ENCODE measurements at places on chromosomes 1 and 21.

- peak; percentile 33 for DNase-seq
These were observed 104.8 kb downstream of the SLC45A1 start for GRCh38 chr1:8422510-8423268.

- no peak for DNase-seq
These were observed 574.7 kb upstream of the ZP4 start for GRCh38 chr1:238465449-238465848.

- no peak for DNase-seq
These were observed 735 bp upstream of the BRINP3 start for GRCh38 chr1:190478149-190479049.

- no peak for DNase-seq
These were observed 8.0 kb downstream of the TRNAU1AP start for GRCh38 chr1:28560886-28561285.

DNA sequence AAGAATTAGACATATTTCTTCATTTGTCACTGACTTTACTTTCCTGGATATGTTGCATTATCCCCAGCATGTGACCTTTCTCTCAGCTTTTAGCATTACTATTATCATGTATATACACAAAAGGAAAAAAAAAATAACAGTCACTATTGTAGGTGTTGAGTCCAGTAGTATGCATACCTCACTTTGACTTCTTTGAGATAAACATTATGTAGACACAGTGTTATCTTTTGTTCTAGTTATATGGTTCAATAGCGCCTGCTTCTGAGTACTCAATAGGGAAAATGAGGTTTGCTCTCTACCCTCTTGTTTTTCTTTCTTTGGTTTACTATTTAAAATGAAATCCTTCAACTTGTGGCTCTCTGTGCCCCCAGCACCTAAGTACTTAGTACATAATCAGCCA is 409.6 kb upstream of the PKN2 start:
- DNase-seq = no peak

- DNase-seq = no peak
These were observed 61.3 kb downstream of the ASTN1 start for GRCh38 chr1:177103005-177103852.

DNA sequence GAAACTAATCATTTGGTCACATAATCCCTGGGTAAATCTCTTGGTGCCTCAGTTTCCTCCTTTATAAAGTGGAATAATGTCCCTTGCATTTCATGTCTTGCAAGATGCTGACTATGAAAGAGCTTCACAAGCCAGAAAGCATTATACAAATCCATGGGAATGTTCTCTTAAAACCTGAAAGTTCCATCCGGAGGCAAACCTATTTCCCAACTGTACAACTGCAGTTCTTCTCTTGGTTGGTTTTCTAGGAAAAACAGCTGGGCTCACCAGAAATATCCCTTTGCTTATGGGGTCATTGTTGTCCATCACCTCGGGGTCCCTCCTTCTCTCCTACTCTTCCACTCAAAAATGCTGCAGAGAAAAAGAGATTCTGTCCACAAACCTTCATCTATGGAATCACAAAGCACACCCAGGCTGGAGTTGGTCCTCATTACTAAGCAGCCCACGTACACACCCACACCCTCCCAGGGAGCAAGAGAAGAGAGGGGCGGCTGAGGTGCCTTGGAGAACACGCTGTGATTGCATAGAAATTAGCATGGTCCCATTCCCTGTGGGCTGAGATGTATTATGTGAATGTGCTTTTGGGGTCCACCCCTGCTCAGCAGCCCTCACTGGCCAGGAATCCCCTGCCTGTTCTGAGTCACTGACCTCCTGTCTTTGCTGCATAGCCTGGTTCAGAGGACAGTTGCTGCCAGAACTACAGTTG is 5.0 kb upstream of the PLXNA2 start:
- DNase-seq = no peak

DNA sequence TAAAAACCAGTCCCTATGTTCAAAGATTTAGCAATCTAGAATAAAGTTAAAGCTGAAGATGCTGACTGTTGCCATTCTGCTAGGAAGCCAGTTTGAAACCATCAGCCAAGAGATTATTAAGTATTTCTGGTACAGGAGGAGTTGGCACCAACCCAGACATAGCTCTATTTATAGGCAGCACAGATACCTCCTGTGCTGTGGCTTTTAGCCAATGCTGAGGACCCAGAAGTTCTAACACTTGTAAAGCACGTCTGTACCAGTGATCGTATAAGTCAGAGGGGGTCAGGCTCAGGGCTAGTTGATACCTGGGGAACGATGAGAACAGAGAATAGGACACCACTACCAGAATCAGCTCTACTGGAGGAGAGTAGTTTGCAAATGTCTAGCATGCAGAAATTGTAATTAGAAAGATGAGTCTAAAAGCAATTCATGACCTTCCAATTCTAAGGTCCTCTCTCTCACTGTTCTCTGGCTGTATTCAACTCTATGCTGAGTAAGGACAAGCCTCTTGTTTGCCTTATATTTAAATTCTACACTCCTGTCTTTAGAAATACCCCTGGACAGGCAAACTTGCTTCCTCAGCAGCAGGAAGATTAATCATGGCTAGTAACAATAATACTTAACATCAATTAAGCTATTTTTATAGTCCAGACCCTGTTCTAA is 96.8 kb upstream of the PALMD start:
- no peak for DNase-seq

DNA sequence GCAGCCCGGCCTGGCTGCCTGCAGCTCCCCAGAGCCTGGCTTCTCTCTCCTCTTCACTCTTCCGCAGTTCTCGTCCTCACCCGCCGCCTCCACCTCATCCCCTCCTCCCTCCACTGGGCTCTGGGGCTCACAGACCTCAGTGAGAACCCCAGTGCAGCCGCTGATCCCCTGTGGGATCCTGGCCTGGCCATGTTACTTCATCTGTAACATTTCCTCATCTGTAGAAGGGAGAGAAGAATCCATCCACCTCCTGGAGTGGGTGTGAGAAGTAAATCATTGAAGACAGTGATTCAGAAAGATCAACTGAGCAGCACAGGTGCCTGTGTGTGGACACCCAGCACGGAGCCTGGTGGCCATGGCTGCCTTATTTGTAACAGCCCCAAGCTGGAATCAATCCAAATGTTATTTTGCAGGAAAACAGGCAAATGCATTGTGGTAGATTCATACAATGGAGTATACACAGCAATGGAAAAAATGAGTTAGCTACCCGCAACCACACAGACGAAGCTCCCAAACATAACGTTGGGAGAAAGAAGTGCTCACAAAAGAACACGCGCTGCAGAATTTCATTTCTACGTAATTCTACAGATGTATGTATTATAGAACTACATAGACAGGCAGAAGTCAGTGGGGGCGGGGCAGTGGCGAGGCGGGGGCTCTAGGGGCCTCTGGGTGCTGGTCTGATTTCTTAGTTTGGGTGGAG is 8.7 kb downstream of the LAPTM5 start:
- DNase-seq = no peak

DNA sequence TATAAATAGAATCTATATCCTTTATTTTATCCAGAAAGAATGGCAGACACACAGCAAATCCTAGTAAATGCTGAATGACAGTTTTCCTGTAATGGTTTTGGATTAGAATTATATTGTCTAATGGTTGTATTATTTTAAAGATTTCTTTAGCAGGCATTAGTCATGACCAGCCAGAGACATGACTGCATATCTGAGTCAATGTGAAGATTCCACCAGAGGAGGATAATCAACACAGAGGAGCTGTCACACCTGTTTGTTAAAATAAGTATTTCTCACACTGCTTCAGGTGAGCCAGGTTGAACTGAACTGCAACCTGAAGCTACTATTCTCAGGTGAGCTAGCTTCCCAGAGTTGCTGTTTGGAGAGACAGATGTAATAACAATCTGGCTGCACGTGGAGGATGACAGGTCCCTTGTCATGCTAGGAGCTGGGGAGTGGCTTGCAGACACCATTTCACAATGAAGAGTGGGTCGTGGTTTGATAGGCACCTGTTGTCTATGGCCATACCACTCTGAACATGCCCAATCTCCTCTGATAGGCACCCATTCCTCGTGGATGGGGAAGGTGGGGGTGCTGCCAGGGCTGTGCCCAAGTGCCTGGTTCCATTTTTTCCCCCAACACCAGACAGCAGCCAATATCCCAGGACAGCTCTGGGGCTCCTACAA is 94.3 kb downstream of the KCNJ6 start:
- no peak for DNase-seq

GRCh38 chr1:157278383-157279137 is 140.4 kb upstream of the ETV3 start:
- DNase-seq = peak; percentile 21

DNA sequence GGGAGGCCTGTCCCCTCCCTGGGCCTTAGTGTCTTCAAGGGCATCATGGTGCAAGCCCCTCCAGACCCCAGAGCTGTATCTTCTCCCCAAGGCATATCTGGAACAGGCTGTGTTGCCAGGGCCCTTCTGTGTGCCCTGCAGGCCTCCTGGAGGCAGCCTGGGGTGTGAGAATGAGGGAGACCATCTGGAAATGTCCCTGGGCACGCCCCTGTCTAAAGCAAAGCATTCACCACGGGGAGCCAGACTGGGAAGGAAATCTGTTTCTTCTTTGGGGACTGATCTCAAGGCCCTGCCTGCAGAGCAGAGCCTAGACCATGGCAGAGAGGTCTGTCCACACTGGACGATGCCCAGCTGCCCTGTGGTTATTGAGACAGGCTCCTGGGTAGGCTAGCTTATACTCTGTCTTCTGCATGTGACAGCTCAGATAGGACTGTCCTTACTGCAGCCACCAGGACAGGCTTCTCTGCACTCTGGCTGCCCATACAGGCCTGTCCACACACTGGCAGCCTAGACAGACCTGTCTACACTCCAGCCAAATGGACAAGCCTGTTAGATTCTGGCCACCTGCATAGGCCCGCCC is 24.6 kb downstream of the PODN start:
- DNase-seq = no peak

GRCh38 chr1:72006092-72006491 is 276.2 kb downstream of the NEGR1 start:
- DNase-seq = no peak

GRCh38 chr21:45421071-45421845 is 16.3 kb downstream of the COL18A1 start:
- DNase-seq = no peak

Measured in erythroblast (primary cell).